ENCODE measurements at places on chromosomes 13 and 19.

DNA sequence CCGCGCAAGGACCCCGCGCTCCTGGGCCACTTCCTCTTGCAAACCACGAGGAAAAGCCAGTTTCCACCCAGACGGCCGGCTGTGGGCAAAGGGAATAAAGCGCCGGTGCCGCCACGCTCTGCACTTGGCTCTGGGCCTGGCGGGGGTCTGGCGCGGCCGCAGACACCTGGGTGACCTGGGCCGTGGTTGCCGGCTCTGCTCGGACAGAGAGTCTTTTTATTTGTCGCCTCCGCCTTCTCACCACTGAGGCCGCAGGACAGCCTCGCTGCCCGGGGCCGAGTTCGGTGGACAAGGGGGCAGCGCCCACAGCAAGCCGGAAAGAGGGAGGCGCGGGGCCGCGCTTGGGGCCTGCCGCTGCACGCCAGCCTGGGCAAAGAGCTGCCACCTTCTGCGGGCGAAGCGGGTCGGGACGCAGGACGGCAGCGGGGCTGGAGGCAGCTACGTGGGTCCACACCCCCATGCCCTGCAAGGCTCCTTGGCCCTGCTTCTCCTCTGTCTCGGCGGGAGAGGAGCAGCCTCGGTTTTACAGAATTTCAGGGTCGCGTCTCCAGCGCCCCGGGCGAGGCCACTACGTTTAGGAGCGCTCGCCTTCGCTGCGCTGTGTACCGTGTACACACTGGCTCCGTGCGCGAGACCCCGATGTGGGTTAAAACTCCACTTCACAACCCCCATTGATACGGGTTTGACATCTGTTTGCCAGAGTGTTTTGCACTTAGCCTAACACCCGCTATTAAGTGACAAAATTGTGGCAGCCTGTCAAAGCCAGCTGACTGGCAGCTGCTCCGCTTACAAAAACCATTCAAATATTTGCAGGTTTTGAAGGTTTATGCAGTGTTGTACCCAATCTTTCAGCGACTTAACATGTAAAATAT lies 13.0 kb upstream of the SOX1 start:
- H3K4me3 ChIP-seq: no peak overlapping the region
- no peak for DNase-seq
- H3K36me3 ChIP-seq: peaks cover 5% of the 10 kb centered on the region
- H3K27me3 ChIP-seq: peaks cover 67% of the 10 kb centered on the region

DNA sequence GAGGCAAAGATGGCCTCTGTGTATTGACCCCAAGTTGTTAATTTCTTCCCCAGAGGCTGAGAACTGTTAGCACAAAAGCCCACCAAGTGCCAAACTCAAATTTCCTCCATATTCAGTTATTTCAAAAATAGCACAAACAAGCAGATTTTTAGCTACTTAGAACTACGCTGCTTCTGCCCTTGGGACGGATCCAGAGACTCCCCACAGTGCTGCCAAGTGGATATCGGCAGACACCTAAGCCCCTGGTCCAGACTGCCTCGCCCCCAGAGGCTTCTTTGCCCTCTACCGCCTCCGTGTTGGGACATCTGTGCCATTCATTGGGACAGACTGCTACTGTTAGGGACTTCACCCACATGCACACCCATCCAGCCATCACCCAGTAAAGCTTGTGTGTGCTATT lies 188.3 kb downstream of the POSTN start:
- no peak for DNase-seq
- no peaks in the 10 kb centered on the region for H3K27me3 ChIP-seq
- no peak overlapping the region for H3K4me3 ChIP-seq

DNA sequence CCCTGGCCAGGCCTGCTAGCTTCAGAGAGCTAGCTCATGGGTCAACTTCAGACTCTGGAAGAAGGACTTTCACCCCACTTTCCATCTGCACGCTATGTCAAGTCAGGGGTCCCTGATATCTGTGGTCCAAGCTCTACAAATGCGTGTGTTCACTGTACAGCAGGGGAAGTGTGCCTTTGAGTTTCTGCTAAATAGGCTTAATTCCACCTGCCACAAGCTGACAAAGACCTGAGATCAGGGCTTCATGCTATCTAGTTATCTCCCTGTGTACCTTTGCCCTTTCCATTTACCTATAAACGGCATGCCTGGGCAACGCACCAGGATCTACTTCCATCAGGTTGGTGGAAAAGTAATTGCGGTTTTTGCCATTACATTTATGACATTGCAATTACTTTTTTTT lies 10.7 kb upstream of the SULT2A1 start:
- H3K4me3 ChIP-seq: no peak overlapping the region
- no peak overlapping the region for H3K27ac ChIP-seq
- no peaks in the 10 kb centered on the region for H3K36me3 ChIP-seq
- H3K27me3 ChIP-seq: no peaks in the 10 kb centered on the region
- H3K4me1 ChIP-seq: no peaks in the 10 kb centered on the region

DNA sequence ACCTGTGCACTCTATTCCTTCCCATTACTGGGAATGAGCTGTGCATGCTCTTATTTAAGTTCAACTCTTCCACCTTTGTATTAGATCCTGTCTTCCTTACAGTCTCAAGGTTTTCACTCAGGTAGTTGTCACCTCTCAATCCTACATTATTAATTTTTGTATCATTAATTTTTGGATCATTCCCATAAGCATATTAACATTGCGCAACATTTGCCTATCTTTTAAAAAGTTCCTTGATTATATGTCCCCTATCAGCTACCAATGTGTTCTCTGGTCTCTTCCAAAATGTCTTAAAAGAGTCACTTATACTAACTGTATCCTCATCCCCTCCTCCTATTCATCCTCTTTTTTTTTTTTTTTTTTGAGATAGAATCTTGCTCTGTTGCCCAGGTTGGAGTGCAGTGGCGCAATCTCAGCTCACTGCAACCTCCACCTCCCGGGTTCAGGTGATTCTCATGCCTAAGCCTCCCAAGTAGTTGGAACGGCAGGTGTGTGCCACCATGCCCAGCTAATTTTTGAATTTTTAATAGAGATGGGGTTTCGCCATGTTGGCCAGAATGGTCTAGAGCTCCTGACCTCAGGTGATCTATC lies 2.1 kb upstream of the RCBTB2 start:
- peaks cover 29% of the 10 kb centered on the region for H3K36me3 ChIP-seq
- peaks cover 34% of the 10 kb centered on the region for H3K4me1 ChIP-seq
- H3K4me3 ChIP-seq: no peak overlapping the region
- DNase-seq: no peak
- no peak overlapping the region for H3K27ac ChIP-seq

DNA sequence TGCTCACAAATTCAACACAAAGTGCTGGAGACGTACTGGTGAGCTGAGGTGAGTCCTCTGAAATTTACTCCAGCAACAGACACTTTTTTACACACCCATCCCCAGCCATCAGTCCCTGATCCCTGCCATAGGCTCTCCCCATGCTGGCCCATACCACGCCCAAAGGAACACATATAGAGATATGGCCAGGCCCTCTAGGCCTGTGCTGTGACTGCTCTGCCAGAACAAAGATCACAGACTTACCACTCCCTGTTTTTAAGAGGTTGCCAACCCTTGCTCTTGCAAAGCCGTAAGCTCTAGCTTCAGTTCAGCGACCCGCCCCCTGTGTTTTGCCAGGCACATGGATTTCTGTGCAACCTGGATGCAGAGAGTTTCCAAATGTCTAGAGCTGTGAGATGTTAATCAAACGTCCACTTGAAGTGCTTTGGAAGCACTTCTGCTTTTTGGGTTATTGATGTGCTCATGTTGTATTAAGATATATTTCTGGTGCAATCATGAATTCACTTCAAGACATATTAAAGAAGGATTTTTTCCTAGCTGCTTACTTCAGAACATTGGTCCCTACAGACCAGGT lies 59.7 kb downstream of the DLEU7 start:
- H3K27me3 ChIP-seq: peaks cover 34% of the 10 kb centered on the region
- no peak overlapping the region for H3K27ac ChIP-seq
- no peak overlapping the region for H3K4me3 ChIP-seq
- H3K4me1 ChIP-seq: no peaks in the 10 kb centered on the region
- DNase-seq: no peak

GRCh38 chr13:60095300-60095699 lies 68.4 kb downstream of the DIAPH3 start:
- no peak overlapping the region for H3K4me3 ChIP-seq
- DNase-seq: no peak
- H3K27me3 ChIP-seq: no peaks in the 10 kb centered on the region
- peaks cover 25% of the 10 kb centered on the region for H3K36me3 ChIP-seq
- H3K27ac ChIP-seq: no peak overlapping the region
- H3K4me1 ChIP-seq: peaks cover 4% of the 10 kb centered on the region

GRCh38 chr19:42254089-42254849 lies 659 bp downstream of the ERF start:
- peak; percentile 80 for DNase-seq
- H3K27ac ChIP-seq: peak overlapping the region; percentile 82
- no peaks in the 10 kb centered on the region for H3K36me3 ChIP-seq
- peak overlapping the region; percentile 79 for H3K4me3 ChIP-seq

GRCh38 chr19:12111176-12111575 lies 29.0 kb downstream of the ZNF20 start:
- H3K36me3 ChIP-seq: peaks cover 66% of the 10 kb centered on the region
- H3K4me1 ChIP-seq: no peaks in the 10 kb centered on the region
- no peaks in the 10 kb centered on the region for H3K27me3 ChIP-seq

- H3K4me3 ChIP-seq: peak overlapping the region; percentile 95
- peaks cover 48% of the 10 kb centered on the region for H3K4me1 ChIP-seq
- H3K36me3 ChIP-seq: peaks cover 30% of the 10 kb centered on the region
- H3K27me3 ChIP-seq: no peaks in the 10 kb centered on the region
- peak overlapping the region; percentile 88 for H3K27ac ChIP-seq
These were observed 932 bp downstream of the SLC35E1 start for GRCh38 chr19:16571283-16571682.

- peak overlapping the region; percentile 83 for H3K4me3 ChIP-seq
- H3K27me3 ChIP-seq: peaks cover 29% of the 10 kb centered on the region
- no peaks in the 10 kb centered on the region for H3K36me3 ChIP-seq
- DNase-seq: no peak
These were observed 3.3 kb upstream of the KLK15 start for GRCh38 chr19:50836543-50837195.

- H3K4me3 ChIP-seq: no peak overlapping the region
- H3K36me3 ChIP-seq: peaks cover 12% of the 10 kb centered on the region
- no peak for DNase-seq
- peaks cover 5% of the 10 kb centered on the region for H3K4me1 ChIP-seq
- H3K27ac ChIP-seq: no peak overlapping the region
These were observed 211.5 kb upstream of the KL start for GRCh38 chr13:32804673-32805230.

DNA sequence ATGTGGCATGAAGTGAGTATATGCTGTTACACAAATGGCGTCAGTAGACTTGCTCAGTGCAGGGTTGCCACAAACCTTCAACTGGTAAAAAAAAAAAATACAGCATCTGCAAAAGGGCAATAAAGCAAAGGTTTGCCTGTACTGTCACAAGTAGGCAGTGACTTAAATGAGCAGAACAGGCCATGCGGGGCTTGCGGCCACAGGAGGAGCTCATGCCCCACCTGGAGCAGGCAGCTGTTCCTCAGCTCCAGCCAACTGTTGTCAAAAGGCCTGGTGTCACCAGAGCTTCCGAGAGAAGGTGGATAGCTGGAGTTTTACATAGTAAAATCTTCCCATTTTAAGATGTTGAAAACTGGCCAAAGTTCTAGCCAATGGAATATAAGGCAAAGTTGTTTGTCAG lies 7.7 kb downstream of the ATP7B start:
- DNase-seq: no peak
- H3K27me3 ChIP-seq: peaks cover 21% of the 10 kb centered on the region
- H3K4me1 ChIP-seq: no peaks in the 10 kb centered on the region
- no peak overlapping the region for H3K4me3 ChIP-seq

DNA sequence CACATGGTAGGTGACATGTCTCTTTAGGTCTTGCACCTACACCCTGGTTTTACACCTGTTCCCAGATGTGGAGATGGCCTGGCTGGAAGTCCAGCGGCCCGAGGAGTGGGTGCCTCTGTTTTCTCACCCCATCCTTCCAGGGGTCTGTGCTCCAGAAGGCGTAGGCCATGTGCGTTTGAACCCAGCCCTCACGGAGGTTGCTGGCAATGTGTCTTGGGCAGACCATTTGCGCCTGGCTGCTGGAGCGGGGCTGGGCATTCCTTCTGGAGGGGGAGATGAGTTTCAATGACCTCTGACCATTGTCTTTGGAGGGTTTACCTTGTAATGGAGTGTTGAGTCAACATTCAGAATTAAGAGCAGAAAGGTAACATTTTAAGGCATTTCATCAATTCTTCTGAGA lies 54.8 kb upstream of the ZNF536 start:
- DNase-seq: no peak
- no peaks in the 10 kb centered on the region for H3K4me1 ChIP-seq
- H3K36me3 ChIP-seq: no peaks in the 10 kb centered on the region

- H3K4me3 ChIP-seq: no peak overlapping the region
- peaks cover 9% of the 10 kb centered on the region for H3K36me3 ChIP-seq
- peaks cover 50% of the 10 kb centered on the region for H3K4me1 ChIP-seq
- peak overlapping the region; percentile 94 for H3K27ac ChIP-seq
- H3K27me3 ChIP-seq: no peaks in the 10 kb centered on the region
- DNase-seq: no peak
These were observed 2.3 kb downstream of the SPPL2B start for GRCh38 chr19:2330632-2331284.

GRCh38 chr19:14089662-14090508 lies 666 bp downstream of the SAMD1 start:
- H3K27ac ChIP-seq: no peak overlapping the region
- H3K27me3 ChIP-seq: no peaks in the 10 kb centered on the region
- DNase-seq: peak; percentile 70
- peak overlapping the region; percentile 78 for H3K4me3 ChIP-seq

DNA sequence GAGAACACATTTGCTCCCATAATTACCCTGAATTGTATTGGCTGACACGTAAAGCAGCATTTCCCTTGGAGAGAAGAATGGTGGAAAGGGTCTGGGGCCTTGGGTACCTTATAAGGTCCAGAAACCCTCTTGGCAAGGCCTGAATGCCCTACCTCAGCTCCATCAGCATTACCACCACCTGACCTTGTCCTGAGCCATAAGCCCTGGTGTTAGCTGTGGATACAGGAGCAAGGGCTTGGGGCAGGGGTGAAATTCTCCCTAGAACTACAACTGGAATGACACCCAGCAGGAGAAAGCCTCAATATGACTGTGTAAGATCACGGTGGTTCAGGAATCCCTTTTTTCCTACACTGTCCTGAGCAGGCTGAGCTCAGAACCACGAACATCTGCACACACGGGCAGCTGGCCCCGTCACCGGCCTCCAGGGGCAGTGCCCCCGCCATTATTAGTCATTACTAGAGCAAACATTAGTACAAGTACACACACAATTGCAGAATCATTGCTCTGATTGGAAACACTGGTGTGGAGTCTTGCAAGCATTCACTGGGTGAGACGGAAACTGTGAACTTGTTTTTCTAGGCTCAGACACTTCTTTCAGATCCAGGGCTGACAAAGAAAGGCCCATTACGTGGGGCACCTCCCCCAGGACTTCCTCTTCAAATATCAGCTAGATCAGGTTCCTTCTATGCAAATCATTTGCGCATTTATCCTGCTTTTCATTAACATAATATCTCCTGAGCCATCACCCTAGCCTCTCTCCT lies 26.8 kb upstream of the MTIF3 start:
- H3K27ac ChIP-seq: no peak overlapping the region
- peaks cover 20% of the 10 kb centered on the region for H3K4me1 ChIP-seq
- H3K4me3 ChIP-seq: no peak overlapping the region
- H3K36me3 ChIP-seq: no peaks in the 10 kb centered on the region
- no peak for DNase-seq
- no peaks in the 10 kb centered on the region for H3K27me3 ChIP-seq

- H3K27ac ChIP-seq: no peak overlapping the region
- no peaks in the 10 kb centered on the region for H3K36me3 ChIP-seq
- peaks cover 43% of the 10 kb centered on the region for H3K27me3 ChIP-seq
- DNase-seq: no peak
- H3K4me1 ChIP-seq: no peaks in the 10 kb centered on the region
These were observed 66.1 kb upstream of the ANKRD10 start for GRCh38 chr13:110980921-110981320.
